ELF-1 (cell line): ENCODE measurements at places on chromosomes 1 and 21.

DNA sequence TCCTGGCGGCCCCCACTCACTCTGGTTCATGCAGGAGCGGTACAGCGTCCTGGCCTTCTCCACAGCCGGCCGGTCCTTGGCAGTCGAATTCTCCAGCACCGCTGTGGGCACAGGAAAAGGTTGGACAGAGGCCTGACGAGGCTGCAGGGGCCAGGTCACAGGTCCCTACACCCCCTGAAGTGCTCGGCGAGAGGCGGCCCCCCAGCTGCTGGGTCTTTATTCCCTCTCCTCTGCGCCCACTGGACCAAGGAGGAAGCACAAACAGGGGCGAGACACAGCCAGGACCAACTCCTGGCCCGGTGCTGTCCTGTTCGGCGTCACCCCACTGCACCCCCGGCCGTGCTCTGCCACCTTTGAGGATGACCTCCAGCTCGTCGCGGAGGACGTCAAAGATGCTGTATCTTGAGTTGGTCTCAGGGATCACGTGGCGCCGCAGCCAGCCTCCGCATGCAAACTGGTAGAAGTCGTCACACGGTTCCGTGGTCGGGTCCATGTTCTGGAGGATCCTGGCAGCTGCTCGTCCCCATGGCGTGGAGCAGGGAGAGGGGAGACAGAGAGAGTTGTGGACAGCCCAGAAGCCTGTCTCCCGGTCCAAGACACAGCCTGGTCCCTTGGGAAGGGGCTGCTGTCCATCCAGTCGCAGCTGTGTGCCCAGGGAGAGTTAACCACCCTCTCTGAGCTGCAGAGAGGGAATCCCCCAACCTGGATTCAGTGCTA is 22.9 kb downstream of the PRXL2B start:
- DNase-seq = no peak

- DNase-seq = no peak
Observed at GRCh38 chr1:160634543-160635491, 12.0 kb downstream of the SLAMF1 start.

DNA sequence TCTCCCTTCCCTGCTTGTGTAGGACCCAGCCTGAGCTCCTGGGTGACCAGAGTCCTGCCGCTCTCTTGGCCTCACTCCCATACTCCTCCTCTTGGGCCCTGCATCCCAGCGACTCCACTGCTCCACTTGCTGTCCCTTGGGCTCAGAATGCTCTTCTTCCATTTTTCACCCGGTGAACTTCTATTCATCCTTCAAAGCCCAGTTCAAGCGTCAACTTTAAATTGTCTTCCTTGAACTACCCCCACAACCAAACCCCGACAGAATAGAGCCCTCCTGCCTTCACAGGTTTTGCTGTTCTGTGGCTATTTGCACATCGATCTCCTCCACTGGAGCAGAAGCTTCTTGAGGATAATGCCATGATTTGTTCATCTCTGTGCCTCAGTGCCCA is 215.4 kb upstream of the EDN2 start:
- DNase-seq = no peak

DNA sequence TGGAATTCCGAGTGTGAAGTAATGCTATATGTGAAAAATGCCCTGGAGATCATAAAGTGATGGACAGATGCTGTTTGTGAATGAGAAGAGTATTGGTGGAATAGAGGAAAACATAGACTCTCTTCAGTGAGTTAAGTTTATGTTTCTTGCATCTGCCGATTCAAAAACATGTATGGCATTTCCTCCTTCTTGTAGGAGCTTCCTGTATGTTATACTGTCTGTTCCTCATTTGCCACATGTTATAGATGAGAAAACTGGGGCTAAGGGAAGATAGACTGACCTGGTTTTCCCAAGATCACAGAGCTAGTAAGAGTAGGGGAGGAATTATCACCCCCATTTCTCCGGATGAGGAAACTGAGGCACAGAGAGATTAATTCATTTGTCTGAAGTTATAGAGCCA is 41.1 kb upstream of the IL20 start:
- DNase-seq = no peak

DNA sequence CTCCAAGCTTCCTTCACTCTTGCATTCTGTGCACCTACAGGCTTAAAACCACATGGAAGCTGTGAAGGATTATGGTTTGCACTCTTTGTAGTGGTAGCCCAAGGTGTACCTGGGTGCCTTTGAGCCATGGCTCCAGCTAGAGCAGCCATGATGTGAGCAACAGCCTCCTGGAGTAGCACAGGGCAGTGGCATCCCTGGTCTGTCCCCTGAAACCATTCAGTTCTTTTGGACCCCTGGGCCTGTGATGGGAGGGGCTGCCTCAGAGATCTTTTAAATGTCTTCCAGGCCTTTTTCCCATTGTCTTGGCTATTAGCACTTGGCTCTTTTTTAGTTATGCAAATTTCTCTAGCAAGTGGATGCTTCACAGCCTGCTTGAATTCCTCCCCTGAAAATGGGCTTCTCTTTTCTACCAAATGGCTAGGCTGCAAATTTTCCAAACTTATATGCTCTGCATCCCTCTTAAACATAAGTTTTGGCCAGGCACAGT is 47.4 kb downstream of the CLCA4 start:
- peak; percentile 21 for DNase-seq

DNA sequence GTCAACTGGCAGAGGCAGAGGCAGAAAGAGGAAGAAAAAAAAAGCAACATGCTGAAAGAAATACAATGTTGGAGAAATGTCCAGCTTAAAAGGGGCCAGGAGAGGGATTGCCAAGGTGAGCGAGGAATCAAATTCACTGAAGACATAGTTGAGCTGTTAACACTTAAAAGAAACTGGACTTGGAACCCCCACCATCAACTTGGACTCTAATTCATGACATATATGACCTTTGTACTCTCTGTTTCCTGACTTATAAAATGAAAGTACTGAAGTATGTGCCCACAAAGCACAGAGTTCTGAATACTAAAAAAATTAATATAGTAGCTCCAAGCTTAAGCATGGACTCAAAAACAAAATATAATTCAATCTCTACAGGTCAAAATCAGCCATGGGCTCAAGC is 16.1 kb downstream of the PRR9 start:
- no peak for DNase-seq

GRCh38 chr1:38153778-38154470 is 107.3 kb upstream of the POU3F1 start:
- DNase-seq = no peak

DNA sequence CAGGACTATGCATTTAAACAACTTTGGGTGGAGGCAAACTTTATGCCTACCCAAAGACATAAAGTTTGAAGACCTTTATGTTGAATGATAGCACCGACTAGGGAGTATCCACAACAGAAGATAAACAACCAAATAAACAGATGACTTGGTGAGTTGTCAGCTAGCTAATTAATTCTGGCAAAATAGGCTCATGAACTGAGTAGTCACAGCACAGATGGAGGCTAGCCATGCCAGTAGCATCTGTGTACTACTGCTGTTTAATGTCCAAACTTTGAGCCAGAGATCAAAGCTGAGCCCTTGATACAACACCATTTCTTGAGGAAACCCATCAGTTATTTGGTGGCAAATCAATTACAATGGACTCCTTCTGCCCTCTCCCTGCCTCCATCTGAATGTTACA is 40.3 kb upstream of the CCDC190 start:
- no peak for DNase-seq

DNA sequence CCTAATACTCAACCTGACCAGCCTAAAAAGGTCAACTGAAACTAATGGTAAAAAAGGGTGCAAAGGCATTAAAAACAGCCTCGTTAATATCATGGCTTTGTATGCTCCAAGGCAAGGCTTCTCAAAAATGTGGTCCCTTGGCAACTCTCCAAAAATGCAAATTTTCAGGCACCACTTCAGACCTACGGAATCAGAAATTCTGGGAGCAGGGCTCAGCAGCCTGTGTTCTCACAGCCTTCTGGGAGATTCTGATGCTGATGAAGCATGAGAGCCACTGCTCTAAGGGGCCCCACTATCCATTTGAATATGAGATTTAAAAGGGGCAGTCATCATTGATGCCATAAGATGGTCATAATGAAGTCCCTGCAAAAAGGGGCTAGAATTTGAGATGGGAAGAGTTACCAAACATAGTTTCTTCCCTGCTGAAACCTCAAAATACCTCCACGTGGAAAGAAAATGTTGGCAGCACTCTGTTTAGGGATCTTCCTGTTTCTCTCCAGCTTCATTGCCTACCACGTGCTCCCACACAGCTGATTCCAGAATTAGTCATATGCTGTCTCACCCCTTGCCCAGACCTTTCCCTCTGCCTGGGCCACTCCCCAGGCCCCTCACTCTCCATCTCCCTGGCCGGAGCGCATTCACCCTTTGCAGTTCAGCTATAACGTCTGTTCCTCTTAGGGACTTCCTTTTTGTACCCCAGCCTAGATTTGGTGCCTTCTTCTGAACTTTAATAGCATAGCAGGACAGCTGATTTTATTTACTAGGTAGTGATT is 46.7 kb downstream of the PHC2 start:
- no peak for DNase-seq

- no peak for DNase-seq
Observed at GRCh38 chr21:36452281-36452825, 27.6 kb downstream of the CLDN14 start.

DNA sequence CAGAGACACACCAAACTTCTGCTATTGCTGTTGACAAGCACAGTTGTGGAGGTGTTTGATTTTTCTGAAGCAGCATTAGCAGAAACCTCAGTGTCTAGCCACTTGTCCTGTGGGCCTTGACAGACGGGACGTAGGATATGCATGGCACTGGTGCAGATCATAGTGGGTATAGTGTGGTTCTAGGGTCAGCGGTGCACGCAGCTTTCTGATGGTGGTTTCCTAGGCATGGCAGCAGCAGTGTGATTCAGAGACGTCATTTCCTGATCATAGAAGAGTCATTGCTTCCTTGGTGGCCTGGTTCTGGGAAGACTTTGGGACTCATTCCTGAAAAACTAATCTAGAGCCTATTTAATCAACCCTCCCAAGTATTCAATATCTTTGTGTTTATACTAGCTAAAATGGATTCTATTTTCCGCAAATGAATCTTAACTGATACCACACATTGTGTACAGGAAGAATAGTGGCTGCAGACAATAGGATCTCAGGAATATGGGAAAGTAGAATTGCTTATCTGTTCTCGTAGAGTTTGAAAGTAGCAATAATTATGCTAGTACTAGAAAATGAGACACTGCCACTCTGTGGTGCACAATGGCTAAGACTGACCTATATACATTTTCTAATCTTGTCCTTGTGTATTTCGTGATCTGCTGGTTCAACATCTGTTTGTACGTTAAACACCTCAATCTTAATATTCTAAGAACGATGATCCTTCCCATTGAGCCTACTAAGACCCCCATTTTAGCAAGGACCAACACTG is 2.8 kb upstream of the USP1 start:
- DNase-seq = no peak

- DNase-seq = no peak
Observed at GRCh38 chr1:150555198-150555970, 6.2 kb downstream of the ADAMTSL4 start.

GRCh38 chr1:201966171-201966570 is 10.9 kb downstream of the TIMM17A start:
- no peak for DNase-seq

DNA sequence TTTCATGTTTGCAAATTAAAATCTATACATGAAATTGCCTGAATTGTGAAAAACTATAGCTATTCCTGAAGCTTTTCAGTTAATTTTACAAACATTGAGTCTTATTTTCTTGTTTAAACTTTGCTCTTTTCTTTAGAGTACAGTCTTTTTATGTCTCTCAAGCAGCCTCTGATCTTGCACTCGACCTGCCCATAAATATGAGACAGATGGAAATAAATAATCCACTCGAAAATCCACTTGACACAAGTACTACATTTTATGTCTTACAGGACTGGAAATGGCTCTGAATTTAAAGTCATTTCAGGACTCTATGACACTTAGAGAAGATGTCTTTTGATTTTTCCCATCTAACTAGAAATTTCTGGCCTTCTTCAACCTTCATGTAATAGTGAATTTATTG is 283.8 kb downstream of the USP25 start:
- no peak for DNase-seq

DNA sequence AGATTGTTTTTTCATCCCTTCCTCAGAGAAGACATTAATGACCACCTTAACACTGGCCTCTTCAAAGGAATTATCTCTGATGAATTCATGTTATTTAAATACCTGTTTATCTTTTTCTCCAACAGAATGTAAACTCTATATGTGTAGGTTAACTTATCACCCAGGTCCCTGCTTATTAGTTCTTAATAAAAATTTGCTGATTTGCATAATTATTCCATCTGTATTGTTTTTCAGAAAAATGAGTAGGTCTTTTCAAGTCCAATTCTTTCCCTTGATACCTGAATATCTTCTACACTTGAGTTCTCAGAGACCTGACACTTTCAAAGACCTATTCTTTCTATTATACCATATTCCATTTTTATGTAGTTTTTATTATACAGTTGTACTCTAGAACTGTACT is 886.7 kb upstream of the TMPRSS15 start:
- no peak for DNase-seq

DNA sequence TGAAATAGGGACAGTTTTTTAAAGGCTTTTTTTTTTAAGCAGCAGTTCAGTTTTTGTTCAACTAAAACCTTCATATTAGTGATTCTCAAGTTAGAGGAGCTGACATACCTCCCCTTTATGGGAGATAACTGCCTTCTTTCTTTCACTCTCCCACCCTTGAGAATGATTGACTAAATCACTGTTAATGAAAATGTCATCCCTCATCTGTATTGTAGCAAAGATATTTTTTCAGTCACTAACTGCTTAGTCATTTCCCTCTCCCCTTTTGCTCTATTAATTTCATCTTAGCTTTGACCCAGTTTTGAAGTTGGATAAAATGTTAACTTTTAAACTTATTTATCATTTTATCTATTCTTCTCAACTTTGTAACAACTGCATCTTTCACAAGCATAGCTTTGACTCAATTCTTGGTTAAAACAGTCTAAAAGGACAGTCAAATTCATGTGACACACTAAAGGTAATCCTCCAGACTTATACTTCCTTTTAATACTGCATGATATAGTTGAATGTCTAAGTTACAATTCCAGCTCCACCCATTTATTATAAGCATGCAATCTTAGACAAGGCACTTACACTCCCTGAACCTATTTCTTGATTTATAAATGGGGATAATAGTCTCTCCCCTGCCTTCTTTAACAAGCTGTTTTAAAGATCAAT is 17.1 kb downstream of the CAPZA1 start:
- no peak for DNase-seq

DNA sequence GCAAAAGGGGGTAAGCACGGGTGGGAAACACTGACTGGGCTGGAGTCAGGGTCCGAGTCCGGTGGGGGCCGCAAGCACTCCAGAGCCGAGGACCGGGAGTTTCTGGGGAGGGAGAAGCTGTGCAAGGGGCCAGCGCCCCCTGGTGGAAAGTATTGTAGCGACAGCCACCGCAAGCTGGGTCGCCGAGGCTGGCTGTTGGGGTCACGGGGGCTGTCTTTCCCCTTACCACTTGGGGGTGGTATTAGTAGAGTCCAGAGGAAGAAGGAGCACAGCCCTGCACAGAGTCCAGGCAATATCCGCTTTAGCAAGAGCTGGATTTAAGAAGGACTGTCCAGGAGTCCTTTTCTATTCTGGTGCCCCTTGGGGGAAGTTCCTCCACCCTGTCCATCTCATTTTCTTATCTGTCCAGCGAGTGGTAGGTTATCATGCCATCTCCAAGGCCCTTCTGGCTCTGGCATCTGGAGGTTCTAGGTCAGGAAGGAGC is 17.9 kb upstream of the ETV3 start:
- DNase-seq = peak; percentile 96

GRCh38 chr21:45326169-45326851 is 38.6 kb upstream of the POFUT2 start:
- no peak for DNase-seq

GRCh38 chr1:175814885-175815284 is 71.5 kb upstream of the TNR start:
- no peak for DNase-seq

- DNase-seq = no peak
Observed at GRCh38 chr1:162206300-162206699, 136.8 kb downstream of the NOS1AP start.
